Brain microvascular endothelial cell (primary cell): ENCODE measurements at places on chromosomes 12 and 14.

- no peak for DNase-seq
These were observed 32.8 kb upstream of the PRIMA1 start for GRCh38 chr14:93821051-93821450.

DNA sequence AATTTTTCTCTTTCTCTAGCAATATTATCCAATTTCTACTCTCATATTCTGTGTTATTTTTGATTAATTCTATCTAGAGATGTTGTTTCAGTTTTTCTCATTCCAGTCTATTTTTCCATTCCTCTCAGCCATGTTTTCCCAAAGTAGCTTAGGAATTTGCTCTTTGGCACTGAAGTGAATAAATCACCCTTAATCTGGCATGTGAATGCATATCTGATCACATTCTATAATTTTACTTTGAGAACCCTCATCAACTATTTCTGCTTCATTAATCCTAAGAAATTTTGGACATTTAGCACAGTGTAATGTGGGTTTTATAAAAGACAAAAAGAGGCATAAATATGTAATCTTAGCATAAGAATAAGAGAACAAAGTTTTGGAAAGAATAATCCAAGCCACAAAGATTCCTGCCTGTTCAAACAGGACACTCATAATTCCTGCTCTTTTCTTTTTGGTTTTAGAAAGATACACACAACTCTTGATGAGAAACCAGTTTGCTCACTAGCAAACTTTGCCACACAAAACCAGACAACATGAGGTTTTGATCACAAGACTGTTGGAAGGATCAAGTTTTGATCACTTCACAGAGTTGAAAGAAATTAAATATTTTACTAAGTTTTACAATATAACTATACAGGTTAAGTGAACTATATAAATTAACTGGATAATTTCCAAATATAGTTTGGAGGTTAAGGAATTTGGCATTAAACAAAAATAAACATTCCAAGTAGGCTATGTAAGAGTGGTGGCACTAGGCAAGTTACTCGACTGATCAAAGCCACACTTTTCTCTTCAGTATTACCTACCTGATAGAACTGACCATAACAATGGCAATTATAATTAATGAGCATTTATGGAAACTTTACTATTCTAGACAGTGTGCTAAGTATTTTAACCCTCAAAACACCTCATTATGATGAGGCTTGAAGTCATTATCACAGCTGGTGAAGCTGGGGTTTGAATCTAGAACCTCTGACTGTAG is 226.6 kb upstream of the TMTC1 start:
- DNase-seq, result no peak

DNA sequence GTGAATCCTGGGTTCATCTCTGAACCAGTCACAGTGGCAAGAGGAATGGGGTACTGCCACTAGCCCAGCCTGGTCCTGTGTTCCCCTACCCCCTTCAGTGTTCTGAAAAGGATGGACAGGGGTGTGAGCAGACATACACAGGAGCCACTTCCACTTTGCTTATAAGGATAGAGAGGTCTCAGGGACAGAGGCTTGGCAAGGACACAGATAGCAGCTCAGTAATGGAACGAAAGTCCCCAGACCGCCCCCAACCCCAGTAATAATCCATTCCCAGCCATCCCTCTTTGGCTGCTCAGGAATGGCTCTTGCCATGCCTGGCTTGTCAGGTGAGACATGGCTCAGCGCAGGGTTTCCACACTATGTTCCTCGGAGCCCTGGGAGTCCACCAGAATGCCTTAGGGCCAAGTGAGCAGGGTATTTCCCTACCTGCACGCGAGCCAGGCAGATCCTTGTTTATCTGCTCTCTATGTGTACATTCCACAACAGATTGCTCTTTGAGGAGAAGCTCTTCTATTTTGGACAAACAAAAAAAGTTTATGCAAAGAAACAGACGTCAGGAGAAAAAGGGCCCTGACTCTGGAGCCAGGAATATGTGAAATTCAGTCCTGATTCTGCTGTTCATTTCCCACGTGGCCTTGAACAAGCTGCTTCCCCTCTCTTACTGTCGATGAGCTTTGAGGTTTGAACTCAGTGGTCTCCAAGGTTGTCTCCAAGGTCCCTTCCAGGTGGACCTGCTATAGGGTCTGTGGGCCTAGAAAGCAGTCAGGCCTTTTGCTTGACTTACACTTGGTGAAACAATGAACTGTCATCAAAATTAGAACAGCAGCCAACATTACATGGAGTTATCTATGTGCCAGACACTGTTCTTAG is 10.0 kb downstream of the UBE3B start:
- no peak for DNase-seq

DNA sequence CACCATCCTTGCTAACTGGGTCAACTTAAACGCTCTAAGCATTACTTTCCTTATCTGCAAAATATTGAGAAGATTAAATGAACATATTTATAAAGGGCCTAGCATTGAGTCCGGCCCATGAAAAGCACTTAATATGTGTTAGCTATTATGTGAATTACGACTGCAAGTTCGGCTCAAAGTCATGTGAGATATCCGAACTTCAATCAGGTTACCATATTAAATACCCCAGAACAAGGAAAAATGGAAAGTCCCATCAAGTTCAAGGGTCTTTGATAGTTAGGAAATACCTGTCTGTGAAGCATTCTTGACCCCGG is 487 bp upstream of the NRDE2 start:
- no peak for DNase-seq

- no peak for DNase-seq
These were observed 1.2 kb downstream of the SART3 start for GRCh38 chr12:108559748-108560147.

DNA sequence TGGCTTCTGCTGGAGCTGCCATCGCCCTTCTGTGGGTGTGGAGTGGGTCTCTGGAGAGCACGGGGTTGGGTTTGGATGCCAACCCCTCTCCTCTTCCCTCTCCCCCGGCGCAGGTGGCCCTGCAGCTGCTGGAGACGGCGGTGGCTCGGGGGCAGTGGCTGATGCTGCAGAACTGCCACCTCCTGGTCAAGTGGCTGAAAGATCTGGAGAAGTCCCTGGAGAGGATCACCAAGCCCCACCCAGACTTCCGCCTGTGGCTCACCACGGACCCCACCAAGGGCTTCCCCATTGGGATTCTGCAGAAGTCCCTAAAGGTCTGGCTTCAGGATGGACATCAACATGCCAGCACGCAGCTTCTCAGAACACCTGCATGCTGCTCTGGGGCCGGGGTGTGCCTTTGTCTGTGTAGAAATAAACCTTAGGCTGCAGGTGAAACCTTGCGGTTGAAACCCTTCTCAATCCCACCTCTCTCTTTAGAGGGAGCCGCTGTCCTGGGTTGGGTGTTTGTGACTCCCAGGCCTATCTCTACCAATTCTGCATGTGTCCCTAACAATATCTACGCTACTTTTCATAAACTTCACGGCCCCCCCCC is 44.3 kb downstream of the CCDC92 start:
- DNase-seq, result no peak

- peak; percentile 74 for DNase-seq
These were observed 244.1 kb downstream of the FBXL14 start for GRCh38 chr12:1350055-1350933.

GRCh38 chr12:42762395-42762925 is 172.9 kb upstream of the PRICKLE1 start:
- no peak for DNase-seq

- peak; percentile 78 for DNase-seq
These were observed 178.1 kb upstream of the DDHD1 start for GRCh38 chr14:53331247-53331646.
